ENCODE measurements at places on chromosomes 5 and 9.

DNA sequence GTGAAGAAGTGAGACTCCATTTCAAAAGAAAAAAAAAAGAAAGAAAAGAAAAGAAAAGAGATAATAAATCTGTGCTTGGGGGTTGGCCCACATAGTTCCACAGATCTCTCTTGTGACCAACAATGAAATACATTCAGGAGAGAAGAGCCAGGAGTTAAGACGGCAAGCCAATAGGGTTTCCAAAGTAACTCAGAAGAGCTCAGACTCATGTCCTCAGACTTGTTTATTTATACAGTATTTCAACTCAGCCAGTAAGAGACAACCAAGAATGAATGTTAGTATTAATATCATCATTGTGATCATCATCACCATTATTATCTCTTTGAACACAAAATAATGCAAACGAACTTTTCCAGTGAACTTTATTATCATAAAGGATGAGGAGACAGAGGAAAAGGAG is 140.2 kb downstream of the GLIS3 start:
- no peak for DNase-seq

DNA sequence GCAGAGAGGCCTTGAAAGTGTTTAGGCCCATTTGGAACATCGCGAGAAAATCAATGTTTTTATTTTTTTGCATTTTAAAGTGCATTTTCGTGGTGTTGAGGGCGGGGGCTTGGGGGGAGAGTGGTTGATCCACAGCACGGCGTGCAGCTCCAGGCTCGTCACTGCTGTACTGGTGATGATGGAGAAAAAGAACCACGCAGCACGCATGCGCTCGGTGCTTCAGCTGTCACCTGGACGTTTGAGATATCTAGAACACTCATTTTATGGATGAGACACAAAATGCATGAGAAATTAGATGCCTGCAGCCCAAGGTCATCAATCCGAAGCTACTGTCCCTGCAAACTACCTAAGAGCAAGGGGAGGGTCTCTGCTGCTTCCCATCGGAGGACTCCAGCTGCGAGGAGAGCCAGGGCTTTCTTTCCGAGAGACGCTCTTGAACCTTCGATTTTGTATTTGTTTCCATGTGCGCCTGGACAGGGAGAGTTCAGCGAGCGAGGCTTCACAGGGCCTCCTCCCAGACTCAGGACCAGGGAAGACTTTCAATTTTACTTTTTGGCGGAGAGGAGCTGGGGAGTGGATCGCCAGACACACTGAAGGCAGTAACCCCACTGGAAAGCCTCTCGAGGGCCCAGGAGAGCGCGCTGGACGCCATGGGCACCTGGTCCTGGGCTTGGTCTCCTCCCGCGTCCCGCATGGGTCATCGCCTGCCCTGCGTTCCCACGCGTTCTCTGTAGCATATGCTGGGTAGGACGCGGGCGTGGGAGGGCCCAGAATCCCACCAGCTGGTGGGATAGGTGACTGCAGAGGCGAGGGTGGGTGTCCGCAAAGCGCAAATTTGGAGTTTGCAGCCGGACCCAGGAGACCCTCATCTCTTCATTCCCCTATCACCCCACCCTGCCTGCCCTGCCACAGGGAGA is 2.5 kb downstream of the DMRT2 start:
- no peak for DNase-seq

DNA sequence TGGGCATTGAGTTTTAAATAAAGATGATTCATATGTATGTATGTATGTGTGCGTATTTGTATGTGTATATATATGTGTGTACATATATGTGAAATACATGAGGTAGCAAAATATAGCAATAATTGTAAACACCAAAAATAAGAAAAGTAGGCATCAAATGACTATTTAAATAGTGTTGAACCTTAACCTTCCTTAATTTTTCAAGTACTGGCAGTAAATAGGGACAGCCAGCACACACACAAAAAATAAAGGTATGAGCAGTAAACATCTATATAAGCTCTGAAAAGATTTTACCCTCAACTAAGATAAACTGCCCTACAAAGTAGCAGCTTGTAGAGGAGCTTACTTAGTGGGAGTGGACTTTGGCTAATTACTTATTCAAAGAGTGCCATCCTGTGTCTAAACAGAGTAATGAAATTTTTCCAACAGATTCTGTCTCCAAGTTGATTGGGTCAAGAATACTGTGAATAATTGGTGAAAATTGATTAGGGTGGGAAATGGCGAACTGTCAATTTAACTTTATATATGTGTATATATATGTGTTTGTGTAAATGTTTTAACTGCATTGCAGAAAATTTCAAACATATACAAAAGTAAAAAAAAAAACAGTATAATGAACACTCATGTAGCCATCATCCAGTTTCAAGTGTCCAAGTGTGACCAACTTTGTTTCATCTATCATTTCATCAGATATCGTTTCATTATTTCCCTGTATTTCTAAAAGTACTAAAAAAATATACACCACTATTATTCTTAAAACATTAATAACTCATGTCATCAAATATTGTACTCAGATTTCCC is 2.0 kb upstream of the ADAMTS6 start:
- no peak for DNase-seq

- no peak for DNase-seq
Observed at GRCh38 chr5:3288325-3288724, 307.3 kb upstream of the IRX1 start.

Measured in stimulated activated CD4-positive, alpha-beta T cell treated with anti-CD3 and anti-CD28 coated beads, Interleukin-1b, Interleukin-23, amount 100 ng/mL, for 48 hours (primary cell).